ENCODE measurements at places on chromosomes 11 and 22.

DNA sequence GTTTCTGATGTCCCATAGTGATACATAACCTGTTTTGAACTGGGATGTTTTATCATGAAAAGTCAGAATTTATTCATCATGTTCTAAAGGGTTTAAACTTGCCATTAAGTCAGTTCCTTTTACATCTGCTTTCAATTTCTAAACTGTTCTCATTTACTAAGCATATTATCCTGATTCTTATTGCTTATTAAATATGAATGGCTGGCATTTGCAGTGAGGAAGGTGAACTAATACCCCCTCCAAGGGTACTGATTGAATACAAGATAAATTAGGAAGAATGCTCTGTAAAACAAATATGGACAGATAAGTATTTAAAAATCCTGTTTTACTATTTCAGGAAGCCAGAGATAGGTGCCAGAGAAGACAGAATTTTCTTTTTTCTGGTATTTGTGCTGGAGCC, 70.8 kb upstream of the HORMAD2 start:
- no peak for DNase-seq

- no peak for DNase-seq
Observed at GRCh38 chr11:16347928-16348685, 8.2 kb downstream of the SOX6 start.

- DNase-seq, result no peak
Observed at GRCh38 chr11:94449437-94449836, 44.2 kb downstream of the MRE11 start.

GRCh38 chr11:93904716-93905115, 54.3 kb upstream of the VSTM5 start:
- DNase-seq, result no peak

- no peak for DNase-seq
Observed at GRCh38 chr11:68302670-68303069, 9.7 kb upstream of the LRP5 start.

GRCh38 chr22:31045900-31046538, 35.1 kb upstream of the SMTN start:
- DNase-seq, result no peak

DNA sequence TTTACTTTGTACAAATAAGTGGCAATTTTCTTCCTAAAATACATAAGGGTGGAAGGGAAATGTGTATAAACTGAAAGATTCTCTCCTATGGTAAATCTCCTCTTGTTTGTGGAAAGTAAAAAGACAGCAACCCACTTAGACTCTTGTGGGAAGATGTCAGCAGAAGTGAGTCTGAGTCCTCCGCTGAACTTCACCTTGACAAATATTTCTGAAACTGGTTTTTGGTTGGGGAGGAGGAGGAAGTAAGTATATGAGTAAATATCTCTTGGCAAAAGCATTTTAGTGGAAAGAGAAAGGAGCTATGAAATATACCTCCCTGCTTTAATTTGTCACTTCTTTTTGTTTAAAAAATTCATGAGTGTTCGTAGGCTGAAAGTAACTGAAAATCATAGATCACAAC, 196.2 kb downstream of the KIRREL3 start:
- no peak for DNase-seq

DNA sequence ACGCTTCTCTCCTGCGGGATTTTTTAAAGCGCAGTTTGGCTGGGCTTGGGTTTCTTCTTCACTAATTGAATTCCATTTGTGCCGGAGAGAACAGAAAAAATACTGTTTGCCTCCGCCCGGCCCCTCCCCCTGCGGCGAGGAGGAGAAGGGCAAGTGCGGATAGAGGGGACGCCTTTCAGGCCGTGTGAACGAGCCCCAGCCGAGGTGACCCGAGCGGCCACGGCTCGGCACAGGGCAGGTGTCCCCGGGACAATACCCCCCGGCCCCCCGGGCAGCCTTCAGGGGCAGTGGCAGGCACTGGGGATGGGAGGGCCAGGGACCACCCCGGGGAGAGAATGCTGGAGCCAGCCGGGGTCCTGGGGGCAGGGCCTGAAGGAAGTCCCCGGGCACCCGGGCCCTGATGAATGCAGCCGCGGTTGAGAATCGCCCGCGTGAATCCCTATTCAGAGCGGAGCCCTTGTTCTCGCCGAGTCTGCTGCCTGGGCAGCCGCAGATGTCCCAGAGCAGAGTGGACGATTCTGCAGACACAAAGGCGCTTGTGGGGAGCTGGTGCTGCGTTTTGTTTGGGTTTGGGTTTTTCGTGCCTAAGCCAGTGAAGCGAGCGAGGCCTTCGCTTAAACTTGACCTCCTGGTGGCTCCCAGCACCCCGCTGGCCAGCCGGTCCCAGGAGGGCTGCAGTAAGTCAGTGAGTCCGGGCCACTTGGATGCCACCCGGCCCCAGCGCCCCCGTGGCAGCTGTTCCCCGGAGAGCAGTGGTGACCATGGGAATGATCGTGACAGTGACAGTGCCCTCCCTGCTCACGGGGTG, 96.0 kb downstream of the WNT7B start:
- DNase-seq, result no peak

DNA sequence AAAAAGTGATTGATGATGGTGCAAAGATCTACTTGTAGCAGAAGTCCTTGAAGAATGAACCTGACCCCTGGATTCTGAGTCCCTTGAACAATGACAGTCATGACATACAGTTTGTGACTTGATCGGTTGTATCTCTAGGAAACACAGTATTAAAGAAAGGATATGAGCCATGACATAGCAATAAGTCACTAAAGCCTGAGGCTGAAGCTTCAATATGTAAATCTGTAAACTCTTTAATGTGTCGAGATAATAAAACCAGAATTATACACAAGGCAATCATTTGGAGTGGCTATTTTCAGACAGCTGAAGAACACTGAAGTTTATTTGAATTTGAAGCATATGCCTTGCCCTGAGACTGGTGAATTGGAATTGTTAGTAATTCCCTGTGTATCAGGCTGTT, 911.5 kb upstream of the RAG2 start:
- no peak for DNase-seq

DNA sequence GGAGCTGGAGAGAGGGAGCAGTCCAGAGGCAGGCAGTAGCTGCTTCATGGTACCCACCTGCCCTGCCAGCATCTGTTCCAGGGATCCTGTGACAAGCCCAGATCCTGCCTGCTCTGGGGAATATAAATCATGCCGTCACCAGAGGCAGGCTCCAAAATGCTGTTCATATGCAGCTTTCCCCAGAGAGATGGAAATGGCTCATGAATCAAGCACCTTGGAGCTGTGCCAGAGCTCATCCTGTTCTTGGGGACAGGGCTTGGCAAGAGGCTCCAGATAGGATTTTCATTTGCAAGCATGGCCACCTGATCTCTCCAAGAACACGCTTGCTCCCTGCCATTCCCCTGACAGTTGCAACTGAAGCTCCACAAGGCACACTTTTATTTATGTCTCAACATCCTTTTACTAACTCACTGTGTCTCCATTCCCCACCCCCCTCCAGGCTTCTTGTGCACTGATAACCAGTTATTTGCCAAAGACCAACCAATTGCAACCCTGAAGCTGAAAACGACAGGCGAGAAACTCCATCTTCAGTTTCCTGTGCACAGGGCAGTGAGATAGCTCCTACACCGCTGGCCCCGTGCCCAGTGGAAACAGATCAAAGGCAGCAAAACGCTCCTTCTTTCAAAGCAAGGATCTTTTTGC, 115.8 kb upstream of the PITPNB start:
- DNase-seq, result no peak

- no peak for DNase-seq
Observed at GRCh38 chr11:45906096-45906682, 882 bp downstream of the FREY1 start.

DNA sequence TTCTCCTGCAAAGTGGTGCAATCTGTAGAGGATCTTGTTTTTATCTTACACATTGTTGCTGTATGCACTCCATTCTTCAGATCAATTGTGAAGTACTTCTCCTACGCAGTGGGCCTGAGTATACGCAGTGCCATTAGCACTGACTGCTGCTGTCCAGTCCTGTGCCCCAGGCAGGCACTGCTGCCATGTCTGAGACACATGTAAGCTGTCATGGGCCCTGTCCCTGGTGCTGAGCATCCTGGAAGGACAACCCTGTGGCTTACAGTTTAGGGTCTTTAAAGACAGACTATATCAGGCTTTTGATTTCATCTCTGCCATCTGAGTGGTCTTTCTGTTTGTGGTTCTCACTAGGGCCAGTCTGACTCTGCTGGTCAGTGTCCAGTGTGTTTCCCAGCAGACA, 44.8 kb upstream of the PTPN5 start:
- DNase-seq, result no peak

- no peak for DNase-seq
Observed at GRCh38 chr11:71386202-71386601, 62.0 kb downstream of the DHCR7 start.

DNA sequence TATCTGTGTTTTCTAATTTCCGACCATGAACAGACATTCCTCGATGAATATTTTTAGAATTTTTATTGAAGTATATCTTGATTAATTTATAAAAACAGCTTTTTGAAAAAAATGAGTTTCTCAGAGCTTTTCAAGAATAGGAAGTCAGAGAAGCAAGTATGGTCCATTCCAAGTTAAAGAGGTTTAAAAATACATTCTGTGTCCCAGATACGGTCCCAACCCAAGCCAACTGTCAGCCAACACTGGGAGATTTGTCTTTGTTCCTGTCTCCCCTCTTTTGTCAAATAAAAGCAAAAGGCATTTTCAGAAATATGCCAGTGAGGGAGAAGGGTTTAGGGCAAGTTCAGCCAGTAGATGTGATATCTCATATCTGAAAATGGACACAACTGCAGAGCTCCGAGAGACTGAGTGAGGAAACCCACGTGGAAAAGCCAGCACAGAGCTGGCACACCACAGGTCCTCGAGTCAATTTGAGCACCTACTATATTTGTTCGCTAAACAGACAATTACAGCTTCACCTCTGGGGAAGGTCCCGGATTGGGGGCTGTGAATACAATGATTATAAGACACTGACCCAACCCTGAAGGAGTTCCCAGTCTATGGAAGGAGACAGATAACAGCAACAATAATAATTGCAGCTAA, 59.8 kb downstream of the C11orf91 start:
- DNase-seq, result no peak

DNA sequence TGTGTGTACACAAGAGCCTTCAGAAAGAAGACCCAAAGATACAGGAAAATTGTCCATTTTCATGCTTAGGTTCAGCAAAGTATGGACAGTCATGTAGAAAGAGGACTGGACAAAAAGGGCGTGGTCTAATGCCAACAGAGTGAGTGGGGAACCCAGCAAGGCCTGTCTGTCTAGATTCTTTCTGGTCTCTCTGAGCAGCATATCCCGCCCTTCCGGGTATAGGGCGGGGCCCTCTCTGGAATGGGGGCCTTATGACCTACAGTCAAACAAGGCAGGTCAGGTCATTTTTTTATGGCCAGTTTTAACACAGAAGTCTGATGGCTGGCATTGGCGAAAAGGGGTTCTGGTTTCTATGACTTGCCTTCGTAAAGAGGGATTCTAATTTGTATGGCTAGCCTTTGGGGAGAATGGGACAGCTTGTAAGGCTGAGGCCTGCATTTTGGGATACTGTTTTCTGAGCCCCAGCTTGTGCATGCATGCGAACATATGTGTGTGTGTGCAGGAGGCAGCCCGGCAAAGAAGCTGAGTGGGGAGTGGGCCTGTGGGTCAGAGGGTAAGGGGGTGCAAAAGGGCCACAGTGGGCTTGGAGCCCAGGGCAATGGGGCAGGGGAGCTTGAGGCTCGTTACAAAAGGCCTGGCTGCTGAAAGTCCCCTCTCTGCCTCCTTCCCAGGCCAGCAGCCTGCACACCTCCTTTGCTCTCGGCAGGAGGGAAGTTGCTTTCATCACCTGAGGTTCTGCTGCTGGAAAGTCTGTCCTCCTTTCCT, 130.5 kb upstream of the B3GAT1 start:
- DNase-seq, result no peak

- no peak for DNase-seq
Observed at GRCh38 chr11:5507933-5508305, 1.8 kb downstream of the UBQLN3 start.

DNA sequence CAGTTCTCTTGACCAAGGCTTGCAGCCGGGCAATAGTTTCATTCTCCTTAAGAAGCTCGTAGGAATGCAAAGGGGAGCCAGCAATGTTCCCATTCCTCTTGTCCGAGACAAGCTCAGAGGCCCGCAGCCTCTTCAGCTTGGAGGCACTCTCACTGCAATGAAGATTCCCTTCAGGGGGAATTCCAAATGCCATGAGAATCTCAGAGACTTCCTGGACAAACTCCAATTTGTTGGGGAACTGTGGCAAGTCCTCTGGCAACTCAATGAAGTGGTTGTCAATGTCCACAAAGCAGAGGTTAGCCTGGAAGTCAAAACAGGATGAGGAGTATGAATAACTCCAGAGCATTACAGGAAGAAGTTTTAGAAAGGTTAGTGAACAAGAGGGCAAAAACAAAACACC, 84.4 kb downstream of the DENND5A start:
- DNase-seq, result no peak

GRCh38 chr11:119797736-119798135, 68.7 kb upstream of the NECTIN1 start:
- no peak for DNase-seq

DNA sequence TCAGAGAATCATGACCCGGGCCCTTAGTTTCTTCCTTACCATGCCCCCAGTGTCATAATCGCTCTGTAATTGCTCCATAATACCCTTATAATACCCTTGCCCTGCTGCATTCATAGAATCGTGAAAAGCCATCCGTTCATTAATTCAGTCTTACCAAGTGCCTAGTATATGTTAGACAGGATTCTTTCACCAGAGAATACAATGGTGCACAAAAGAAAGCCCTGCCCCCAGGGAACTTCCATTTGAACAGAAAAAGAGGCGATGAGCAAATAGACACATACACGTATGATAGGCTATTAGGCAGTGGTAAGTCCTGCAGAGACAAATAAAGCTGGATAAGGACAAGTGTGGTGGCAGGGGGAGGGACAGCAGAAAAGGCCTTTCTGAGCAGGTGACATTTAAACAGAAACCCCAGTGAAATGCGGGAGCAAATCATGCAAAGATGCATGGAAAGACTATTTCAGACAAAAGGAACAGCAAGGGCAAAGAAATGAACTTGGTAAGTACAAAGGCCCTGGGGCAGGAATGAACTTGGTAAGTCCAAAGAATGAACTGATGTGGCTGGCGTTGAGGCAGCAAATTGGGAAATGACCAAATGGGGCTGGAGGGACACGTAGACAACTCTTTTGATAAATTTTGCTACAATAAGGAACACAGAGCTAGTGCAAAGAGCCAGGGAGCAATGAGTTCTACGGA, 74.6 kb upstream of the CREB3L1 start:
- DNase-seq, result no peak

GRCh38 chr11:85826116-85826855, 15.3 kb upstream of the SYTL2 start:
- DNase-seq, result no peak

- DNase-seq, result no peak
Observed at GRCh38 chr11:70538641-70539359, 140.5 kb downstream of the CTTN start.

Measured in activated T-helper 1 cell treated with anti-CD3 and anti-CD28 coated beads, Interleukin-2, amount 50 U/mL, for 16 hours (primary cell).